ENCODE measurements at places on chromosomes 5 and 9.

- ATAC-seq: no peak
Observed at GRCh38 chr5:144467792-144468191, 297.1 kb downstream of the KCTD16 start.

GRCh38 chr5:821504-821903 lies 29.3 kb downstream of the ZDHHC11 start:
- ATAC-seq: no peak

DNA sequence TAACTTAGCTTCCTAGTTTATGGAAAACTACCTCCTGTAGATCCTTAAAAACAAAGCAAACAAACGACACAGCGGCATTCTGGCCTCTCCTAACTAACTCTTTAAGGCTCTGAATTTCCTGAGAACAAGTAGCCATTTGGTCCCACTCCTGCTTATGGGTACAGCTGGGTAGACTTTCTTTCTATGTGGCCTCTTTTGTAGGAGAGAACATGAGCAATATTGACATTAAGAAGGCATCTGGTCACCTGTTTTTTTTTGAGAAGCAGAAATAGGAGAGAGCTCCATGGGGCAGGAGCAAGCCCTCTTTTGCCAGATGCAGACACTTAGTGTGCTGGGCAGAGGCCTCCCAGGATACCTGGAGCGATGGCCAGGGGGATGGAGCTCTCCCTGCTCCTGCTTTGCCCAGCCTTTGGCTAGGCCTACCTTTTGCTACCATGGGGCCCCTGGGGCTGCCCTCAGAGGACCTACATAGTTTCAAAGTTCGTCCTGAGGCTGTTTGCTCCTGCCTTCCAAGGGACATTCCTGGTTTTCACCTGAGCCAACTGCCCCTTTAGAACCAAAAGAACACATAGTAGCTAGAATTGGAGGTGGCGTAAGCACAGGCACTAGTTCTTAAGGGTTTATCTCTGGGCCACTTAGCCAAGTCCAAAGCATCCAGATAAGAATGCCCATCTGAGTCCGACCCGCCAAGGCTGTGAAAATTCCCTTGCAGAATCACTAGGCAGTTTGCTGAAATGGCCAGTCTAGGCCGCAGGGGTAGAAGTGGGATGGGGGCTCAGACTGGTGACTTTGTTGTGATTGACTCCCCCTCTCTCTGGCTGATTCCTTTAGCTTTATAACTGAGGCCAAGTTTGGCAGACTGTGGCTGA lies 2.4 kb upstream of the STC2 start:
- no peak for ATAC-seq

GRCh38 chr9:125699870-125700269 lies 7.1 kb downstream of the MAPKAP1 start:
- no peak for ATAC-seq

DNA sequence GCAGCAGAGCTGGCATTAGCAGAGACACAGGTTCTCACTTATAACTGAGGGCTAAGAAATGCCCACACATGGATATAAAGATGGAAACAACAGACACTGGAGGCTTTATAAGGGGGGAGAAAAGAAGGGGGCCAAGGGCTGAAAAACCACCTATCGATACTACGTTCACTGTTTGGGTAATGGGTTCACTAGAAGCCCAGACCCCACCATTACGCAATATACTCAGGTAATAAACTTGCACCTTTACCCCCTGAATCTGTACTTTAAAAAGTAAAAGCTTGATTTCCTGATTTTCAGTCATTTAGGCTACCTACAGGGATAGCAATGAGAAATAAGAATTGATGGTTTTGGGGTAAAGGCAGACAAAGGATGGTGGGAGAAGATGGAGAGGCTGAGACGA lies 1.9 kb upstream of the MINAR2 start:
- no peak for ATAC-seq

Data from activated CD4-positive, CD25-positive, alpha-beta regulatory T cell treated with anti-CD3 and anti-CD28 coated beads, Interleukin-2, amount 50 U/mL, for 24 hours (primary cell).